ENCODE measurements at places on chromosomes 11 and 22. TPM values are rescaled to one million over a fixed set of nuclear protein-coding genes. Genes with fewer than 3 reads are reported as not detected.

The INS gene
- total RNA-seq = not detected

GRCh38 chr11:85627332-85627997 lies at the start of gene DLG2:
TSS of gene DLG2 (minus strand) at chr11:85627344.
- no peak for DNase-seq
- H3K27ac ChIP-seq = peak within 1 kb of the TSS; percentile 95
- H3K4me3 ChIP-seq = peak within 1 kb of the TSS; percentile 82
- peaks cover 60% of the 10 kb centered on the region for H3K4me1 ChIP-seq
- peaks cover 16% of the 10 kb centered on the region for H3K36me3 ChIP-seq
- H3K27me3 ChIP-seq = no peaks in the 10 kb centered on the region

GRCh38 chr11:37449146-37449545 lies 851.1 kb upstream of the RAG2 start:
- H3K4me3 ChIP-seq = no peak overlapping the region
- H3K27ac ChIP-seq = no peak overlapping the region
- DNase-seq = no peak
- no peaks in the 10 kb centered on the region for H3K27me3 ChIP-seq
- no peaks in the 10 kb centered on the region for H3K36me3 ChIP-seq

DNA sequence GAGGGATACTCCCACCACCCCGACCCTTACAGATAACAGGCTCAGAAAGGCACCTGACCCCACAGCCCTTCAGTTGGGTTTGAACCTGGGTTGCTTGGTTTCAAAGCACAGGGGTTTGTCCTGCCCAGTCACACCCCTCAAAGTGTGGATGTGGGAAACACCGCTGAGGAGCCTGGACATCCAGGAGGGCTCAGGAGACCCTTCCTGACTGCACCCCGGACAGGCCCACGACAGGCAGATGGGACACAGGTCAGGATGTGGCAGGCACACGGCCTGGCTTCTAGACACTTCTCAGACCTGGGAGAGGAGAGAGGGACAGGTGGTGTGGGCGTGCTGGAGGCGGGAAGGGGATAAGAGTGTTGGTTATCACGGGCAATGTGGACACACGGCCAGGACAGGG lies 932.3 kb downstream of the BRD1 start:
- no peaks in the 10 kb centered on the region for H3K4me1 ChIP-seq
- H3K27ac ChIP-seq = no peak overlapping the region
- H3K4me3 ChIP-seq = no peak overlapping the region
- DNase-seq = no peak
- H3K27me3 ChIP-seq = peaks cover 71% of the 10 kb centered on the region
- H3K36me3 ChIP-seq = no peaks in the 10 kb centered on the region

The FOLH1 gene
- total RNA-seq = not detected

The MYOD1 gene
- total RNA-seq = not detected

- peak overlapping the region; percentile 20 for H3K27ac ChIP-seq
- no peak overlapping the region for H3K4me3 ChIP-seq
- DNase-seq = no peak
- peaks cover 5% of the 10 kb centered on the region for H3K36me3 ChIP-seq
- no peaks in the 10 kb centered on the region for H3K27me3 ChIP-seq
These were observed 52.9 kb downstream of the UVRAG start for GRCh38 chr11:75867778-75868374.

DNA sequence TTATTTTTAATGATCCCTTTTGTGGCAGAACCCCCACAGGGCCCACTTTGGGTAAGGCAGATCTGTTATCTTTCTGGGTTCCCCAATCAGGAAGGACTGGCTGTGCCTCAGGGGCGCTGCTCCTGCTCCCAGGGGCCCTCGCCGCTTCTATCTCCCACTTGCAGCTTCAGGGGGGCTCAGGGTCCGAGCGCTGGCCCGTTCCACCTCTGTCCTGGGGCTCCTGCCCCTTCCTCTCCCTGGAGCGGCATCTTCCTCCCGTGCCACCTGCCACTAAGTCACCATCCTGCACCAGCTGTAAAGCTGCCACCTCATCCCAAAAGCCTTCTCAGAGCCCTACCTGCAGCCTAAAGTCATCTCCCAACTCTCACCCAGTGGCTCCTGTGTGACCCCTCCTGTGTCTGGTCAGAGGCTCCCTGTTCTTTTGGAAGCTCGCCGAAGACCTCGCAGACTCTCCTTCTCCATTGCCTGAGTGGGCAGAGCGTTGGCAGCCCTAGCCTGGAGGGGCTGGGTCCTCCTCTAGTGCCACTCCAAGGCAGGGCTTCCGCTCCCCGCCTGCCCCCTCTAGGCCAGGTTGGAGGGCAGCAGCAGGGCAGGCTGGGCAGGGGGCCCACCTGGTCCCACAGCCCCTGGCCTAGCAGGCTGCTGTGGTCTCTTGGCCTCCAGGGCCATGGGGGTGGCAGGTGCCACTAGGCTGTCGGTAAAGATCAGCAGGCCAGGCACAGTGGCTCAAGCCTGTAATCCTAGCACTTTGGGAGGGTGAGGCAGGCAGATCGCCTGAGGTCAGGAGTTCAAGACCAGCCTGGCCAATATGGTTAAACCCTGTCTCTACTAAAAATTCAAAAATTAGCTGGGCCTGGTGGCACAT lies 106.7 kb downstream of the MORC2 start:
- no peak for DNase-seq
- no peaks in the 10 kb centered on the region for H3K4me1 ChIP-seq
- H3K27me3 ChIP-seq = no peaks in the 10 kb centered on the region
- H3K4me3 ChIP-seq = no peak overlapping the region
- H3K27ac ChIP-seq = no peak overlapping the region

The TMEM45B gene
- not detected for total RNA-seq

DNA sequence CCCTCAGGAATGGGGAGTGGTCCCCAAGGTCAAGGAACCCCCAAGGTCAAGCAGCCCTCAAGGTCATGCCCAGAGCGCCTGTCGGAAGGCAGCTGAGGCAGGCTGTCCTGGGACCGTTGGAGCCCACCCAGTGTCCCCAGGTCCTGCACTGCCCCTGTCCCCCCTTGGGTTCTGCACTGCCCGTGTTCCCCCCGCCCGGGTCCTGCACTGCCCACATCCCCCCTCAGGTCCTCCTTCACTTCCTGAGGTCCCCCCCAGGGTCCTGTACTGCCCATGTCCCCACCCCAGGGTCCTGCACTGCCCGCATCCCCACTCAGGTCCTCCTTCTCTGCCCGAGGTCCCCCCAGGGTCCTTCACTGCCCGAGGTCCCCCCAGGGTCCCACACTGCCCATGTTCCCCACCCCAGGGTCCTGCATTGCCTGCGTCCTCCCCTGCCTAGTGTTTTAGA lies 1073.0 kb downstream of the BRD1 start:
- no peak for DNase-seq
- H3K4me1 ChIP-seq = no peaks in the 10 kb centered on the region
- peaks cover 47% of the 10 kb centered on the region for H3K27me3 ChIP-seq
- H3K4me3 ChIP-seq = no peak overlapping the region
- H3K36me3 ChIP-seq = no peaks in the 10 kb centered on the region

The OR51I1 gene
- total RNA-seq = not detected

GRCh38 chr22:40654522-40655167 lies 18.1 kb upstream of the MRTFA start:
- no peaks in the 10 kb centered on the region for H3K36me3 ChIP-seq
- peak; percentile 68 for DNase-seq
- H3K27ac ChIP-seq = peak overlapping the region; percentile 97
- H3K27me3 ChIP-seq = no peaks in the 10 kb centered on the region
- peaks cover 44% of the 10 kb centered on the region for H3K4me1 ChIP-seq

GRCh38 chr11:122179961-122180834 lies 64.2 kb upstream of the BLID start:
- H3K4me1 ChIP-seq = peaks cover 15% of the 10 kb centered on the region
- H3K36me3 ChIP-seq = no peaks in the 10 kb centered on the region
- no peak overlapping the region for H3K4me3 ChIP-seq
- DNase-seq = no peak

The FGF19 gene
- not detected for total RNA-seq

DNA sequence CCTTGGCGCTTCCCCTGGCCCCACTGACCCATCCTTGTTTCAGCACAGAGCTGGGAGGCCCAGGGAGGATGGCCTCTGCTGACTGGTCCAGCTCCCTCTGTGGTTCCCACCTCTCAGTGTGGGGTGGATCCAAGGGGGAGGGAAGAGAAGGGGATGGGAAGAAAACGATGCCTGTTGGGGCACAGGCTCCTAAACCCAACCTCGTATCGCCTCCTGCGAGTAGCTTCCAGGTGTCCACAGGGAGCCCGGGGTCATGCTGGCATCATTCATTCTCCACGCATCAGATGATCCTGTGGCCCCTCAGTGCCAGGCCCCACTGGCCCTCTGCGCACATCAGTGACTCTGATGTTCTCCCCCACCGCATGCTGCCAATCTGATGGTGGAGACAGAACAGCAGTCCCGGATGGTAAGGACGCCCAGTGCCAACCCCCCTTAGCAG lies 5.1 kb downstream of the MYEOV start:
- no peaks in the 10 kb centered on the region for H3K27me3 ChIP-seq
- peaks cover 76% of the 10 kb centered on the region for H3K4me1 ChIP-seq
- peak overlapping the region; percentile 93 for H3K27ac ChIP-seq

GRCh38 chr11:46374815-46375214 lies 6.7 kb upstream of the MDK start:
- H3K27me3 ChIP-seq = no peaks in the 10 kb centered on the region
- H3K4me3 ChIP-seq = no peak overlapping the region
- H3K27ac ChIP-seq = no peak overlapping the region
- peaks cover 84% of the 10 kb centered on the region for H3K36me3 ChIP-seq
- peaks cover under 1% of the 10 kb centered on the region for H3K4me1 ChIP-seq

The NNMT gene
- total RNA-seq = 32.6 TPM

The POLR2F gene
- 79.3 TPM for total RNA-seq

DNA sequence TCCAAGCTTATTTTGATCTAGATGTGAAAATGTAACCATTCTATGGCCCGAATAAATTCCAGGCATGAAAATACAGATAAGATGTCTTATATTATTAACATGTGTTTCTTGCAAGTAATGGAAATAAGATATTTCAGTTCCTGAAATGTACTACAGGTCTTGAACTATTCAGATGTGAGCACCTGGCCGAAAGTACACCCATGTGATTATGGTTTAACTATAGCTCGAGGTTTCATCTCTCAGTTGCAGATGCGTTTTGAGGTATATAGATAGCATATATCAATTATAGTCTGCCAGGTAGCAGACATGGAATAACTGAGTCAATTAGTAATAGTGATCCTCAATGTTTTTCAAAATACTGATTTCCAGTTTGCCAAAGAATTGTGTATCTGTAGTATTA lies 68.3 kb downstream of the DDIAS start:
- no peaks in the 10 kb centered on the region for H3K4me1 ChIP-seq
- no peaks in the 10 kb centered on the region for H3K36me3 ChIP-seq
- no peak overlapping the region for H3K27ac ChIP-seq
- no peak overlapping the region for H3K4me3 ChIP-seq
- H3K27me3 ChIP-seq = no peaks in the 10 kb centered on the region

GRCh38 chr11:64631675-64632074 lies 40.7 kb downstream of the SLC22A12 start:
- no peaks in the 10 kb centered on the region for H3K36me3 ChIP-seq
- no peaks in the 10 kb centered on the region for H3K4me1 ChIP-seq
- no peak for DNase-seq
- H3K4me3 ChIP-seq = no peak overlapping the region
- peaks cover 77% of the 10 kb centered on the region for H3K27me3 ChIP-seq

DNA sequence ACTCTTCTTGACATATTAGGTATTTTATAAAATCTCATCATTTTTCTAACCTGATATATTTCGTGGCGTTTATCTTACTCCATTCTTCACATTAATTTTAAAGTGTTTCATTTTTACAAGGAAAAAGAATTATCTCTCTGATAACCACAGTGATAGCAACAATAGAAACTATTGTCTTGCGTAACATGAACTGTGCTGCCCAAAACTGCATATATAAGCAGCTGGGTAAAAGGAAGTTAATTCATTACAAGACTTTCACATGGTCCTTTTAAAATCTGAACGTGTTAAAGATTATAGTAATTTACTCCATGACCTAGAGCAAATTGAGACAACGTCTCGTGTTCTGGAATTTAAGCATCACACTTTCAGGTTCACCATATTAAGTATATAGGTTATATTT lies 210.4 kb upstream of the GRIA4 start:
- no peaks in the 10 kb centered on the region for H3K36me3 ChIP-seq
- H3K27ac ChIP-seq = no peak overlapping the region
- H3K4me3 ChIP-seq = no peak overlapping the region
- DNase-seq = no peak

- H3K4me3 ChIP-seq = no peak overlapping the region
- no peaks in the 10 kb centered on the region for H3K27me3 ChIP-seq
- no peak for DNase-seq
- peak overlapping the region; percentile 95 for H3K27ac ChIP-seq
- peaks cover 91% of the 10 kb centered on the region for H3K4me1 ChIP-seq
- no peaks in the 10 kb centered on the region for H3K36me3 ChIP-seq
These were observed 76.0 kb downstream of the PACSIN2 start for GRCh38 chr22:42938976-42939375.

The KRTAP5-8 gene
- total RNA-seq = not detected

DNA sequence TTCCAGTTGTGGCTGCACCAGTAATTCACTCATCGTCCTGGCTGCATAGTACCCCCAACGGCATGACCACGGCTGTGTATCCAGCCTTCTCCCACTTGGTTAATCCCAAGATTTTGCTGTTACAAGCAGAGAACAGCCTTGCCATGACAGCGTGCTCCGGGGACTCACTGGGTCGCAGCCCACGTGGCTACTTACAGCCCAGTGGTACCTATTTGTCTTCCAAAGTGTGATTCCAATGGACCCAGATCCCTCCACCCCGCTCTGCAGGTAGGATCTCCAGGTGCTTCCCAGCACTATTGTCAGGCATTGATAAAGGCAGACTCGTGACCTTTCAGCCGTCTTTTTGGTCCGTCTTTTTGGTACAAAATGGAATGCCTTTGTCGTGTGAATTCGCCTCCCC lies 119.0 kb upstream of the FGF3 start:
- DNase-seq = peak; percentile 10
- peaks cover 20% of the 10 kb centered on the region for H3K4me1 ChIP-seq
- no peak overlapping the region for H3K4me3 ChIP-seq

GRCh38 chr11:56271092-56271491 lies 2.9 kb upstream of the OR5T1 start:
- H3K27me3 ChIP-seq = no peaks in the 10 kb centered on the region
- H3K27ac ChIP-seq = no peak overlapping the region
- no peaks in the 10 kb centered on the region for H3K4me1 ChIP-seq
- DNase-seq = no peak
- H3K4me3 ChIP-seq = no peak overlapping the region

DNA sequence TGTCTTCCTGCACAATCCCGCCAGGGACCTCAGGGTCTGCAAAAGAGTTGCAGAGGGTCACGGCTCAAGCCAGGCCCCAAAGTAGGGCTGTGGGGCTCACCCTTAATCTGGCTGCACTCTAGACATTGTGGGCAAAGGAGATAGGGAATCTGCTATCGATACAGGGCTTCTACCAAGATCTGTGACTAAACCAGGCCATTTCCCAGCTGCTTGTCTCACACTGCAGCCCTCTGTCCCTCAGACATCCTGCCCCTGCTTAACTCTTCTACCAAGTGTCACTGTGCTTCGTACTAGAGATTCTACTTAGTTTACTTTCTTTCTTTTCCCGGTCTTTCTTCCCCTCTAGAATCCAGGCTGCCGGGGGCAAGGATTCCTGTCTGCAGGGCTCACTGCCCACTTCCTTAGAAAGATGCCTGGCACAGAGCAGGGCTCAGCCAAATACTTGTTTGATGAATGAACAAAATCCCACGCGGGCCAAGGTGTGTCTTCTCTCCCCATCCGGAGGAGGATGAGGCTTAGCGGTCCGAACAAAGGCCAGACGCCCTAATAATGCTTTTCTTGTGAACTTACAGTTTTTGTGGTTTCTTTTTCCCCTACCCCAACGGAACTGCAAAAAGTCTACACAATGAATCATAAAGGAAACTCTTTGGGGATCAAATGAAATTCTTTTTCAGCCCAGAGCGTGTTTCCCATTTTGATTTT lies 61.3 kb upstream of the ANO1 start:
- H3K36me3 ChIP-seq = no peaks in the 10 kb centered on the region
- peaks cover 27% of the 10 kb centered on the region for H3K27me3 ChIP-seq
- no peak overlapping the region for H3K4me3 ChIP-seq
- DNase-seq = no peak
- H3K4me1 ChIP-seq = peaks cover 18% of the 10 kb centered on the region
- no peak overlapping the region for H3K27ac ChIP-seq

Measured in left ventricle myocardium inferior (tissue), 1 donor.